ENCODE measurements at places on chromosomes 5 and 9. TPM values are rescaled to one million over a fixed set of nuclear protein-coding genes. Genes with fewer than 3 reads are reported as not detected.

The CER1 gene
- not detected for total RNA-seq

The SLC27A6 gene
- not detected for total RNA-seq

The DDX46 gene
- 66.2 TPM for total RNA-seq

The ZFP37 gene
- 2.5 TPM for total RNA-seq
